ENCODE measurements at places on chromosomes 6 and 20. TPM values are rescaled to one million over a fixed set of nuclear protein-coding genes. Genes with fewer than 3 reads are reported as not detected.

DNA sequence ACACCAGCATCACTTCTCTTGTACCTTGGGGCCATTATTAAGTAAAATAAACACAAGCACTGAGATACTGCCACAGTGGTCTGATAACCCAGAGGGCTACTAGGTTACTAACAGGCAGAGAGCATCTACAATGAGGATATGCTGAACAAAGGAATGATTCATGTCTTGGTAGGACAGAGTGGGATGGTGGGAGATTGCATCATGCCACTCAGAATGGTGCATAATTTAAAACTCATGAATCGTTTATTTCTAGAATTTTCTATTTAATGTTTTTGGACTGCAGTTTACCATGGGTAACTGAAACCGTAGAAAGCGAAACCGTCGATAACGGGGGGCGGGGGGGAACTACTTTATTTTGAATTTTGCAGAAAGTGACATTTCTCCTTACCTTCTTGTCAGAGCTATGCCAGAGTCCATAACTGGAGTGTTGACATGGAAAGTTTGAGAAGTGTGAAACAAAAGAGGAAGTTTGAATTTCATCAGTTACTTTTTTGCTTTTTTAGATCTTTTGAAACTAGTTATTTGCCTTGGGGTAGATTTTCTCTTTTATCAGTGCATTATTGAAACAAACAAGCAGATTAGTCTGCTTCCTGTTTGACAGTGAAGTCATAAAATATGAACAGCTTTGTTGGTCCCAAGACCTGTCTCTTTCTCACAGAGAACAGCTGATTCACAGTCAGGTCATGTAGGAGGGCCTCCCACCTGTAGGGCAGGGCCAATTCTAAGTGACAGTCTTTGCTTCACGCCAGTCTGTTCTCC lies 124.9 kb downstream of the KLHL32 start:
- DNase-seq, result no peak

DNA sequence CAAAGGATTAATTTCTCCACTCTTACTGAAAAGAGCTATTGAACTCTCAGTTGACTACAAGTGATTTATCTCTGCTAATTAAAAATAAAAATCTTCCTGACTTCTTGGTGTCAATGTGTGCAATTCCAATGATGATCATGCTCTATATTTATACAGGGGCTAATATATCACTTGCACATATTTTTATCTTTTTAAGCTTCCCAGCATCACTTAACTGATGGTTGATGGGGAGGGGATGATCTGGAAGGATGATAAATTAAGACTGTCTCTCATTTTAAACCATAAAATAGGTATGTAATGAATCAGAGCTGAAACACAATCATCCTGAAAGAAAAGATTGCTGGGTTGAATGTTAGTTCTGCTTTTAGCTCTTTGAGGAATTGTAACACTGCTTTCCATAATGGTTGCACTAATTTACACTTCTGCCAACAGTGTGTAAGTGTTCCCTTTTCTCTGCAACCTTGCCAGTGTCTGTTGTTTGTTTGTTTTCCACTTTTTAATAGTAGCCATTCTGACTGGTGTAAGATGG lies 169.6 kb upstream of the ECI2 start:
- DNase-seq, result no peak

The PRL gene
- 3.1 TPM for polyA plus RNA-seq

GRCh38 chr6:90019216-90019615 lies 124.9 kb downstream of the GJA10 start:
- DNase-seq, result no peak

- DNase-seq, result peak; percentile 34
Observed at GRCh38 chr6:169034516-169035167, 219.0 kb downstream of the THBS2 start.

The CDH22 gene
- 0.35 TPM for polyA plus RNA-seq

The AIF1 gene
- polyA plus RNA-seq, result 24.2 TPM

DNA sequence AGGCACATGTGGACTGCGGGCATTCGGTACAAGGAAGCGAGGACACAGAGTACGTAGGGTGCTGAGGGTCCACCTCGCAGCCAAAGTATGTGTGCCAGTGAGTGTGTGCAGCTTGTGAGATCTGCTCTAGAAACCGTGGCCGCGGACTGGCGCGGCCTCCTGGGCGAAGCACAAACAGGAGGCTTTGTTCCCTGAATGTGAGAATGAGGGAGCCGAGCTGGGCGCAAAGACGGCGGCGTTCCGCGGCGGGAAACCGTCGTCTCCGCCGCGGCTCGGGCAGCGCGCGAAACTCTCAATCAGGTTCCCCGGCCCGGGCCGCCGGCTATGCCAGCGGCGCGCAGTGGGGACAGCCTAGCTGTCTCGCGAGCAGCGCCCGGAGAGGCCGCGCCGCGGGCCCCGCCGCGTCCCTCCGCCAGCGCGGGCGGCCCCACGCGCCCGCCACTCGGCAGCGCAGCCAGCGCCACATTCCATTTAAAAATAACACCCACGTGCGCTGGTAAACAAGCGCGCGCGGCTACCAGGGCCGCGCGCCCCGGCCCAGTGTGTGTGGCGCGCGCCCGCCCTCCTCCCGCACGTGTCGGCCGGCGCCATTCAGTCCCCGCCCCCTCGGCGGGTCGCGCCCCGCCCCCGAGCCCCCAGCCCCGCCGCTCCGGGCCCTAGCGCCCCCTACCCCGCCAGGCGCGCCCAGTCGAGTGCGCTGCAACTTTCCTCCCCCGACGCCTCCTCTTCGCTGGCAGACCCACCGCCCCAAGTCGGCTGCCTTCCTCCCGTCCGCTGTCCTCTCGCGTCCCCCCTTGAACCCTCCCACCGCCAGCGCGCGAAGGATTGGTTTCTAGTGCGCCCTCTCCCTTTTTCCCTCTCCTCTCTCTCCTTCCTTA lies 3.0 kb upstream of the FOXO3 start:
- DNase-seq, result peak; percentile 84

GRCh38 chr6:52164319-52165094 lies 21.7 kb upstream of the IL17A start:
- no peak for DNase-seq

The AP5S1 gene
- polyA plus RNA-seq, result 8.2 TPM

The UQCC2 gene
- polyA plus RNA-seq, result 69.0 TPM

GRCh38 chr20:4919047-4919704 lies 82.1 kb downstream of the SLC23A2 start:
- no peak for DNase-seq

DNA sequence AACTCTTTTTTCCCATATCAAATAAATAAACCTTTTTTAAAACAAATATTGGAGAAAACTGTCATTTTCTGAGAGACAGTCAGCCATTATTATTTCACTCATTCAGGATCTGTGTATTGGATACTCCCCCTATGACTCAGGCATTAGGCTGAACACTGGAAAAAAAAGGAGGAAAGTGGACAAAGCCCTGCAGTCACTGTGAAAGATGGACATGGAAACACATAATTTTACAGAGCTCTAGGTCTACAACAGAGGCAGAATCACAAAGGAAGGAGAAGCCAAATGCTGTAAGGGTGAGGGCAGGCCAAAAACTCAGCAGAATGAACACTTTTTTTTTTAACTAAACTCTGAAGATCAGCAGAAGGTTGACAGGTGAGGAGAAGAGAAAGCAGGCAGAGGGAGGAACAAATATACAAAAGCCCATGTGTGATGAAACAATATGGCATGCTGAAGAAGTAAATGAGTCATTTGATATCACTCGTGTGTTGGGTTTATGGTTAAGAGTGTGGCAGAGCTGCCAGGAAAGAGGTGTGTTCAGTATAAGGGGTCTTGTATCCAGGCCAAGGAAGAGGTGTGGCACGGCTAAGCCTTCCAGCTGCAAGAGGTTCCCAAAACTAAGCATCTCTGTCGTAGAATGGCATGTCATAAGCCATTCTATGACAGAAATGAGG lies 39.1 kb downstream of the EPB41L2 start:
- DNase-seq, result no peak

The RAET1G gene
- polyA plus RNA-seq, result not detected

DNA sequence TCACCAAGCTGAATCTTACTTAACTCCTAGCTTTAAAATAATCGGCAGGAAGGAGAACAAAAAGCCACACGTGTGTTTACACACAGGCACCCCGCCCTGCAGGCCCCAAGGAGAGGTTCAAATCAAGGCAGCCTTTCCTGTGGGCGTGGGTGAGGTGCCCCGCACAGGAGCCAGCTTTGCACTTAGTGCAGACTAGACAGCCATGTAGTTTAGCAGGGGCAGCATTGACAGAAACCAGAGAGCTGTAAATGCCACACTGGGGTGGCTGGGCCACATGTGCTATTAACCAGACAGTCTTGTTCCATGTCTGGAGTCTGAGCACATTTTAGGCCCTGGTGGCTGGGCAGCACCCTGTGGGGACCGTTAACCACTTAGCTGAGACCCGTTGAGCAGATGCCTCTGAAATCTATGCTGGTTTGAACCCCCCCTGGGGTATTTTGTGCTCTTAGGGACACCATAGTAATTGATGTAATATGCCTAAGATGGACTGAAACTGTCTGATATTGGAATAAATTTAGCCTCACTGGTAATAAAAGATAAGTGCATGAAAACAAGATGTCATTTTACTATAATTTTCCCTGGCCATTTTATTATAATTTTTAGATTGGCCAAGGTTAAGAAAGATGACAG lies 106.4 kb upstream of the KCNG1 start:
- DNase-seq, result no peak

GRCh38 chr6:47197682-47198640 lies 111.7 kb downstream of the TNFRSF21 start:
- DNase-seq, result no peak

DNA sequence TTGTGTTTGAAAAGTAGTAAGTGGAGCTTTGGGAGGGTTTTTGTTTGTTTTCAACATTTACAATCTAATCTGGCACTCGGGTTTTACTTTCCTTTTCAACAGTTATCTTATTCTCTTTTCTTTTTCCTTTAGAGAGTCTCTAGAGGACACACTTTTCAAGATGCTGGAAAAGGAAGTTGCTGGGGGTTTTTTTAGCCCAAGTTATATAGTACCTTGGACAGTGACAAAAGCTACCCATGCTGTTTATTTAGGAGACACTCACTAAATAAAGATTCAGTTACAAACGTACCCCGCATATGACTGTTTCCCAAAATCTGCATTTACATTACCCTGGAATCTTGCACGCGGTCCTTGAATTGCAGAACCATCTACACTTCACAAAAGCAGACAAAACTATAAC lies 78.8 kb downstream of the MAP7 start:
- no peak for DNase-seq

DNA sequence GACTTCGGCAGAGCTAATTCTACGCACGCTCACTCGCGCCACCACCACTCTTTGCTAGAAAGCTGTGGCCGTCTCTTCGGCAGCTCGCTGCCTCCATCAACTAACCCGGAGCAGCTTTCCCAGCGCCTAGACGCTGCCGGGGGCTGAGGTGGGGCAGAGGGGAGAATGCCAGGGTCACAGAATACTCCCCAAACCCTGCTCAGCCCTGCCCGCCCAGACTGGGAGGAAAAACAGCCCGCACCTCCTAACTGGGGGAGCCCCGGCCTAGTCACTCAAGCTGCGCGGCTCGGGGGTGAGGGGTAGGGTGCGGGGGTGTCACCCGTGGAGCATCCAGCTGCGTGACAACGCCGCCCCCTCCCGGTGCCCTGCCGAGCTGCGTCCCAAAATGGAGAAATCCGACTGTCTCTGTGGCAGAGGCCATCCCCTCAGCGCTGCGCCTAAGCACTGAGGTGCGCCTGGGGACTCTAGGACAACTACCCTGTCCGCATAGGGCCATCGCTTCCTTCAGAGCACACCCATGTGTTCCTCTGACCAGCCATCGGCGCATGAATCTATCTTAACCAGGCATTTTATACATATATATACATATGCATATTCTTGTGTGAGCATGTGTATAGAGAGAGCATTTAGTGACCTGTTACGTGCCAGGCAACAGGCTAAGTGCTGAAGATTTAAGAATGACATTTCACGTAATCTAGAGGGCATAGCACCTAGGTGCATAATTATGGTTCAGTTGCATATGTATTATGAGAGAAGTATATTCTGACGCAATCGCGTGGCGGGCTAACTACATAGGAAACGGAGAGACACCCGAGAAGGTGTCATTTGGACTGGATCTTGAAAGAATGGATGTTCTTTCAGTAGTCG lies 1.5 kb upstream of the TENT5A start:
- DNase-seq, result peak; percentile 87

Measured in muscle of back (tissue), 13 donors.